Omental fat pad (tissue), 4 donors: ENCODE measurements at places on chromosomes 6 and 20. TPM values are rescaled to one million over a fixed set of nuclear protein-coding genes. Genes with fewer than 3 reads are reported as not detected.

- DNase-seq = no peak
Observed at GRCh38 chr20:8304124-8304816, 172.2 kb downstream of the PLCB1 start.

- no peak for DNase-seq
Observed at GRCh38 chr6:170360476-170360875, 53.9 kb downstream of the FAM120B start.

DNA sequence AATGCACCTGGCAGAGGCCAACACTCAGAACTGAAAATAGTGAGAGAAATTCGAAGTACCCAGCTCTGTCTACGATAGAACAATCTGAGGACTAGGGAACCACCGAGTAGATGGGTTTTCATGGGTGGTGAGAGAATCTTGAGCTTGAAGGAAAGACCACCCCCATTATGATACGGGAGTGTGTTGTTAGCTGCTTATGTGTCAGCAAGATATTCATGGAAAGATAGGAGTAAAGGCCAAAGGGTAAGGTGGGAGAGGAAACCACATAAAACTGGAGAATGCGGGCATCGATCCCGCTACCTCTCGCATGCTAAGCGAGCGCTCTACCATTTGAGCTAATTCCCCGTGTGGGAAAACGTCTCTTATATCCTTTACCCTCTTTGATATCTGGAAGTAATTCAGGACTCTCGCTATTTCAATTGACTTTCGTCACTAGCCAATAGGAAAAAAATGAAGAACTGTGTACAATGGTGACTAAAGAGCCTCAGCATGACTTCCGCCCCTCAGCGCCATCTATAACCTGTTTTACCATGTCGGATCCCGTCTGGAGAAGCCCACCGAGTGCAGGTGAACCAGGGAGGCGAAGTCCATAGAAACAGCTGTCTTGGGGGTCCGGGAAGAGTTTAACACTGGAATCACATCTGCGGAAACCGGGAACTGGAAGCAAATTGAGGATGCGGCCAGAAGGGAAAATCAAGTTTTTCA, 25.0 kb upstream of the ABT1 start:
- no peak for DNase-seq

GRCh38 chr6:149763866-149764265, 14.3 kb downstream of the PCMT1 start:
- no peak for DNase-seq

The EYA4 gene
- 2.9 TPM for total RNA-seq

The PPP1R3G gene
- 1.8 TPM for total RNA-seq

- DNase-seq = no peak
Observed at GRCh38 chr6:95110767-95111166, 466.6 kb upstream of the MANEA start.

- DNase-seq = no peak
Observed at GRCh38 chr6:126944512-126944911, 174.0 kb upstream of the RSPO3 start.

DNA sequence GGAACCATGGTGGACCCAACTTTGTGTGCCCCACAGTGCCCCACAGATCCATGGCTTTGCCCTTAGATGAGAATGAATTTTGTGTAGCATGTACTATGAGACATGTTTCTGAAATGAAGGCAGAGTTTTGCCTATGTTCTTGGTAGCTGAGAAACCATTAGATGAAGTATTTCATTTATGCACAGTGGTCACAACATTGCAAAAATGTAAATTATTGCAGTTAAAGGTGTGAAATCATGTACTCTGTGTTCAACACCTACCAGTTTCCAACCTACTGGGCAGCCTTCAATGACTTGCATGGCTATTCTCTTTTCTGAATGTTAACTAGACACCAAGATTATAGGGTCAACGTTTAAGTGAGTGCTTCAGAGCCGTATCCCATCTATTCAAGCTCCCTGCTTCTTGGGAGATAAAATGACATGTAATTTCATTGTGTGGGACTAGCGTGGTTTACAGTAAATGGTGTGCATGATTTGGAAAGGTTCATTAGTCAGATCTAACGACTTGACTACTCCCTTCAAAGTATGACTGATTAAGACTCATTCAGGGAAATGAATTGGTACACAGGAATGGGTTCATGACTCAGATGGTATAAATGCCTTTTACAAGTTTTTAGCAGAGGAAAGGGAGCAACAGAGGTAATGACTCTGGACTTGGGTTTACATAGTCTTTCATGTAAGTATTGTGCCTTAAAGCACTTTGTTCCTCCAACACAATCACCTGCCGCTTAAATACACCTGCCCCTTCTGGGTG, 106.1 kb upstream of the AKIRIN2 start:
- no peak for DNase-seq

GRCh38 chr6:13357551-13358075, 29.3 kb upstream of the TBC1D7 start:
- DNase-seq = no peak

The MRPS18A gene
- total RNA-seq = 48.9 TPM

DNA sequence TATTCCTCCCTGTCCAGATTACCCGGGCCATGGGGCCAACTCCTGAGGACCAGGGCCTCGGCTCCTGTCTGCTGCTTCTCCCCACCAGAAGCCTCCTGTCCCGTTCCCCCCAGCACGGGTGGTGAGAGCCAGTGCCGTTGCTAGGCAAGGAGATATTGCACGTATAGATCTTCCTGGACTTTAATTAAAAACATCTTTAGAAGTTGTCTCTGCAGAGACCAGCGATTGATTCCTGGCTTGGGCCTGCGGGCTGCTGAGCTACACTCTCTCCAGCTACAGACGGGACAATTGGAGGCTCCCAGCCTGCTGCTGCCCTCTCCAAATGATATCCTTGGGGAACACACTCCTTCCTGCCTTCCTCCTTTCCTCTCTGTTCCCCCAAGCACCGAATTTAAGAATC, 74.6 kb downstream of the CDH22 start:
- DNase-seq = no peak

DNA sequence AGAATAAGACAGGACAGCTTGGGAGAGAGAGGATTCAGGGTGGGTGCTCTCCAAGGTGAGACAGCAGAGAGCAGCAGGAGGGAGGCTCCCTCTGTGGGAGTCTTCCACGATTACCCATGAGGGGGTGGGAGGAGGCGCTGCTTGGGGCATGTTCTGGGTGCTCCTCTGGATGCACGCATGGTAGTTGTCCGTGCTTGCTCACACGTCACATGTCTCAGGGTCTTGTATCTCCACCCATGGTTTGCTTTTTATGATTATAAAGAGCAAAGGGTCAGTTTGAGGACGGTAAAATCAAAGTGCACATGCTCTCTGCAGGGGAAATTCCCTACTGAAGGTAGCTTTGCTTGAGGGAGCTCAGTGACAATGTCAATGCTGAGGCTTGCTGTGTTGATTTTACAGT, 338.4 kb downstream of the THBS2 start:
- no peak for DNase-seq

DNA sequence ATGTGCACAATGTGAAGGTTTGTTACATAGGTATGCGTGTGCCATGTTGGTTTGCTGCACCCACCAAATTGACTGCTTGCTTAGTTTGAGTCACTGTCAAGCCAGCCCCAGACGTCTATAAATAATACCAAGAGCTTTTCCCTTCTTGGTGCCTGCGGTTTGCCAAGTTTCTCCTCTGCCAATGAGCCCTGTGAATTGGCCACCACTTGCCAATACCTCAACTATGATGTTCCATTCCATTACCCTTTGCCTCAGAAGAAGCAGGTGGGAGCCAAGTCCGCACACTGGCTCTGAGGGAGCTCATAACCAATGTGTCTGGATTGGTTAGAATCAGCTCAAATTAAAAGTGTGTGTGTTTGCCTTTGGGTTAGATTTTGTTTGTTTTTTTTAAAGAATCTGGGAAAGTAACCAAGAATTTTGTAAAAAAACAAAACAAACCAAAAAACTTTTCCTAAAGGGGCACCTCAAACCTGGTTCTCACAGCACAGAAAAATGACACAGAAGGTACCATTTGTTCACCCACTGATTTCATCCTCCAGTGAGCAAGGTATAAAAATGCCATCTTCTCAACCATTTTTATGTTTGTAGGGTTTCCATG, 244.7 kb upstream of the PRND start:
- no peak for DNase-seq

The EZR gene
- total RNA-seq = 65.3 TPM

DNA sequence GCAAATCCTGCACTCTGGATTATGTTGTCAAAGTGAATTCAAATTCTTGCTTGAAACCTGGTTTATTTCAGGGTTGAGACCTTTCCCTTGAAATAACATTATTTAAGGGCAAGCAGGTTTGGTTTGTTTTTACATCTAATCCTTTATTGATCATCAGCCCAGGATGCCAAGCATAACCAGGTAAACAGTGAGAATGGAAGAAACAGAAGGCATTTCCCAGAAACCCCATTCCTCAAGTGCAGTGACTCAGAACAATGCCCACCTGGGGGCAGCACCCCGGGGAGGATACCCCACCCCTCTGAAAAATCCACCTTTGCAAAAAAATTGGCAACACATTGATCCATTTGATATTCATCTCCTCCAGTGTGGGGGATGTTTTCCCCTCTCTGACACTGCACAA, 32.5 kb downstream of the POFUT1 start:
- DNase-seq = no peak

The DLK2 gene
- total RNA-seq = not detected

GRCh38 chr6:14048837-14049236, 68.7 kb upstream of the CD83 start:
- no peak for DNase-seq

GRCh38 chr6:110486756-110487155, 10.3 kb upstream of the SLC22A16 start:
- no peak for DNase-seq

DNA sequence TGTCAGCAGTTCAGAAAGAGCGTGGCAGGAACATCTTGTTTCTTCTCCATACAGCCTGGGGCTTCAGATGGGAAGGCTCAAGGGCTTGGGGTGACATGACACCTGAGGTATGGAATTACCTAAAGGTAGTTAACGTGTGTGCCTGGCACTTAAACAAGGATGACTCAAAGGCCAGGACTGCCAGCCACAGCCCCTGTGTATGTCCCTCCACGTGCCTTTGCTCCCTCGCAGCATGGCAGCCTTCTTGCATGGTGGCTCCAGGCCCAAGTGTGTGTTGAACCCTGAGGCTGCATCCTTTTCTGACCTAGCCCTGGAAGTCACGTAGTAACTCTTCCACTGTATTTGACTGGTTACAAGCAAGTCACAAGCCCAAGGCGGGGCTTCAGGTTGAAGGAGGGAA, 33.6 kb upstream of the MYL9 start:
- DNase-seq = no peak

GRCh38 chr6:37691904-37692806, 5.5 kb downstream of the MDGA1 start:
- DNase-seq = peak; percentile 67

The CD40 gene
- total RNA-seq = 15.0 TPM

The TMEM200A gene
- total RNA-seq = 4.4 TPM

The PRR18 gene
- total RNA-seq = not detected

The ENPP4 gene
- 16.8 TPM for total RNA-seq

The BTNL2 gene
- total RNA-seq = not detected

- no peak for DNase-seq
Observed at GRCh38 chr6:3516092-3516491, 59.2 kb upstream of the SLC22A23 start.

GRCh38 chr20:38889050-38889449, 37.2 kb upstream of the FAM83D start:
- DNase-seq = no peak

The GPR63 gene
- total RNA-seq = 1.7 TPM

DNA sequence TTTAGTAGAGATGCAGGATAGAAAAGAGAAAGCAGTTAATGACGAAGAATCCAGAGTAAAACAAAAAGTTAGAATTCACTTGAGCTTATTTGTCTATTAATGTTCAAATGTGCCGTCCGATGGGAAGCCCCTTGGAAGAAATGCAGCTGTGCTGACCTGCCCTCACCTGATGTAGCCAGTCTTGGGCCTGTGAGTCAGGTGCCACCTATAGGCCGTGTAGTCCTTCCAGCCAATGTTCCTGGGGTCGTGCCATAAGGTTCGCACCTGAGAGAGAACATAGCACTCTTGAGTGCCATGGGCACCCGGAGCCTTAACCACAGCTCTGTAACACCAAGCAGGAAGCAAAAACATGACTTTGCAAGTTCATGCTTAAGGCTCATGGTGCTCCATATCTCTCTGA, 32.4 kb downstream of the THBS2 start:
- no peak for DNase-seq
